ENCODE measurements at places on chromosomes 2 and 18. TPM values are rescaled to one million over a fixed set of nuclear protein-coding genes. Genes with fewer than 3 reads are reported as not detected.

GRCh38 chr2:29423061-29423666, 307.9 kb downstream of the CLIP4 start:
- DNase-seq: no peak

ALPG gene
- not detected for total RNA-seq

DNA sequence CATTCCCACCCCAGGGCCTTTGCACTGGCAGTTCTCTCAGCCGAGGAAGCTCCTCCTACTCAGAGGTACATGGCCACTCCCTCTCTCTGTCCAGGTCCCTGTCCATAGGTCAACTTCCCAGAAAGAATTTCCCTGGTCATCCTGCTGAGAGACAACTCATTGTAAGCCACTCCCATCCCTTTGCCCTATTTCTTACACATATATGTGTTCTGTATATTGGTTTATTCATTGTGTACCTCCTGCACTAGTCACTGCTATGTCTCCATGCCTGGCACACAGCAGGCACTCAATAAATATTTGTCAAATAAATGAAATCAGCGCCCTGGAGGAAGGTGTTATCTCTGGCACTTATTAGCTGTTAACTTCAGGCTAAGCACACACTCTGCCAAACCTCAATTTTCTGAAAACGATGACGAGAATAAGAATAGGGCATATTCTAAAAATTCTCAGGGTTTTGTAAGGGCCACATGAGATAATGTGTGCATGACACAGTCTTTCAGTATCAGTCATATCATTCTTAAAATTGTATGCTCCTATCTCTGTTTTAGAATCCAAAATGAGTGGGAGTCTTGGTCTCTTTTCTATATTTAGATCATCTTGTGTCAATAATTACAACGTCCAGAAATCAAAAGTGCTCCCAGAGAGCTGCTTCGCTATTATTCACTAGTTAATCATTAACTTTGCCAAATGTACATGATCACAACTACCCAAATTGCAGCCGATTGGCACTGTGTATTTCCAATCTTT, 198.0 kb downstream of the ALK start:
- DNase-seq: peak; percentile 37

RSAD2 gene
- total RNA-seq: 0.87 TPM

KIF1A gene
- 0.95 TPM for total RNA-seq

COQ10B gene
- 10.3 TPM for total RNA-seq

- DNase-seq: no peak
Measured at GRCh38 chr18:69953191-69953590, 5.5 kb upstream of the CD226 start.

- DNase-seq: no peak
Measured at GRCh38 chr18:9854801-9855676, 30.7 kb upstream of the TXNDC2 start.

DNA sequence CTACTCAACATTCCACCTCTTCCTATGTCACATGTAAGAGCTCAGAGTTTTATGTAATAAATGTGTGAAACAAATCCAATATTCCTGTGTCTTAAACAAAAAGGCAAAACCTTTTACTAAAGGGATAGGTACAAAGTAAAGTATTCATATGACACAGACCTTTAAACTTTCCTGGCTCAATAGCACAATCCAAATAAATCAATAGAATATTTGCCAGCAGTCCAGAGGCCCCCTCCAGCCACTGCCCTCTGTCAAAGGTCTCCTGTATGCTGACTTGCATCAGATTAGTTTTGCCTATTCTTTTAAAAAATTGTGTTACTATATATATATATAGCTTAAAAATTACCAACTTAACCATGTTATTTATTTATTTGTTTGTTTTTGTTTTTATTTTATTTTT, 17.7 kb upstream of the PHLPP1 start:
- DNase-seq: no peak

DNA sequence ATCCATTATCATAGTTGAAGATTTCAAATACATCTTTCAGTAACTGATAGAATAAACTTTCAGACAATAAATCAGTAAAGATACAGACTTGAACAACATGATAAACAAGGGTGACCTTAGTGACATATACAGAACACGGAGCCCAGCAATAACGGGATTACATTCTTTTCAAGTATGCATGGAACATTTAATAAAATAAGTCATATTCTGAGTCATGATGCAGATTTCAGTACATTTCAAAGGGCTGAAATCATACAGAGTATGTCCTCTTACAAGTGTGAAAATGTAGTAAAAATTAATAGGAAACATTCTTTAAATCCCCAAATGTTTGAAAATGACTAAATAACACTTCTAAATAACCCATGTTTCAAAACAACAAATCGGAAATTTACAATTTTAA, 17.2 kb upstream of the KLHL29 start:
- DNase-seq: no peak

GRCh38 chr2:191530618-191531017, 147.3 kb upstream of the NABP1 start:
- DNase-seq: no peak

DNA sequence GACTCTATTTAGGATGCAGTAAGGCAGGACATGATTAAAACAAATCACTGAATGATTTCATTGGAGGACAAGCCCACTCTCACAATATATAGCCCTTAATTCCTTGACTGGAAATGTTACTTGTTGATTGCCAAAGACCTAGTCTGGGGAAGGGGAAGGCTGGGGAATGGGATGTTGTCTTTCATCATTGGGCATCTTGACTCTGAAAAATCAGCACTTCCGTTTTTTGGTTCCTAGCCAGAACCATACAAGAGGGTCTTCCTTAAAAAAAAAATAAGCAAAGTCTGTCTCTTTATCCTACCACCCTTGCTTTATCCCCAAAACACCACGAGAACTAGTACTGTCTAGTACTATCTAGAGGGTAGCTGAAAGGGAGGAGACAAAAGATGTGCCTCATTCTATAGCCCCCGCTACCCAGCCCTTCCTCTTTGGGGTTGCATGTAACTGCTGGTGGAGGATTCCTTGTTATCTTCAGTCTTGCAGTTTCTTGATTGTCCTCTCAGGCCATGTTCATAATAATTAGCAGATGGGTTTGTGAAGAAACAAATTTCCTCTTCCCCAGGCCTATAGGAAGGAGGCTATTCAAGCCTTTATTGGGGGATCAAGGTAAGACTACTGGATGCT, 55.8 kb downstream of the NEMP2 start:
- DNase-seq: no peak

- no peak for DNase-seq
Measured at GRCh38 chr2:39597314-39597713, 68.4 kb upstream of the TMEM178A start.

TEKT4 gene
- 0.13 TPM for total RNA-seq

DNA sequence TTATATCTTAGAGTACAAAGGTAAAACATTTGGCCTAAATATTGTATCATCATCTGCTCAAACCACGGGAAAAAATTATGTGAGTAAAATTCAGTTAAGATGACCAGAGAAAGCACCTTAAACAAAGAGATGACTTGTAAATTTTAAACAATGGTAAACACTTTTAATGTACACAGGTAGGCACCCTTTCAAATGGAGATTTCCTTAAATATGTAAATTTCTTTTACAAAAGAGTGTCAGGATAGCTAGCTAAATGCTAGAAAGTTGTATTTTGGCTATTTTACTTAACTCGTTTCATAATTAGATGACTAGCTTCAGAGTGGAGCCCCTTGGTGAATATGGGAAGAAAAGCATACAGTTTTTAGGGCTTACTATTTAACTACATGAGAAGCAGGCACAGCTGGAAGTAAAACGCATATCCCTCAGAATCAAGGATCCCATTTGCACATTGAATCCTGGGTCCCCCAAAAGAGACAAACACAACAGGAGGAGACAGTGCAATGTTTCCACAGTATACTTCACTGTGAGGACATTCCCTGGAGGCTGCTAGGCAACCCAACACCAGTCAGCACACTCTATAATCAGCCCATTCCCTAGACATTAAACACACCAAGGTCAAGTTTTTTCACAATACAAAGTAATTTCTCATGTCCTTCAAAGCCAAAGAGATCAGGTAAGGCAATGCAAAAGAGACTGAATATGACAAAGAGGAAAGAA, 1154.4 kb downstream of the DPP10 start:
- no peak for DNase-seq

DNA sequence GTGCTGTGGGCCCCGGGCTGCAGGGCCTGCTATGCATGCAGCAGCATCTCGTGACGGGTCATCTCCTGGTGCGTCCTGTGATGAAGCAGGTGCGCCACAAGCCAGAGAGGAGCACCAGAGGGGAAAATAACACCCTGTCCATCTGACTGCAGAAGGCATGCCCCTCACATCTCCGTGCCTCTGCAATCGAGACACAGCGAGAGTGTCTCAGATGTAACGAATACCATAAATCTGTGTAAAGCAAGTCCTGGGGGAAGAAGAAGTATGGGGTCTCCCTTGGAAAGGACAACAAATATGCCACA, 137.5 kb downstream of the PTGR3 start:
- DNase-seq: no peak

DNA sequence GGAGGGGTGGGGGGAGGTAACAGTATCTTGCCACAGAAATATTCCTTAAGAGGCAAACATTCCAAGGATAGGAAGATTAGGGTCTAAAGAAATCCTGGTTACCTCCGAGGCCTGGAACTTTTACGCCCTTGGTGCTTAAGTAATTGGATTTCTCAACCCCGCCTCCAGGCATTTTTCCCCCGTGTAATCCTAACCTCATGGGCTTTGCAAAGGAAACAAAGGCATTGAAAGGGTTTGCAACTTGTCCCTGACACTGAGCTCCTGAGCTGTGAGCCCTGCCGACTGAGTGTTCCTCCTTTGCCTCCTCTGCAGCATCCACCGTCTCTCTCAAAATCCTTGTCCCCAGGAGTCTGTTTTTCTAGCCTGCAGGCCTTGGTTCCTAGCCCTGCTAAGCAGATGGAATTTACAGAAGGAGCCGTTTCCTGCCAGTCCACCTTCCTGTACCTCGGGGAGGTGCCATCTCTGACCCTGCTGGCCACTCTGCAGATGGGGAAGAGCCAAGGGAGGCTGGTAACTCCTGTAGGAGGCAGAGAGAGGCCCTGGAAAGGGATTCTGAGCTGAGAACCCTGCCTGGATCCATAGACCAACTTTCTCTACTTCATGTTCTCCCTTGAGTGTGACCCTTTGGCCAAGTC, 24.2 kb downstream of the TET3 start:
- DNase-seq: no peak

- DNase-seq: no peak
Measured at GRCh38 chr2:233856184-233856583, 1.8 kb upstream of the HJURP start.

- no peak for DNase-seq
Measured at GRCh38 chr2:84631047-84631446, 114.7 kb downstream of the DNAH6 start.

DNA sequence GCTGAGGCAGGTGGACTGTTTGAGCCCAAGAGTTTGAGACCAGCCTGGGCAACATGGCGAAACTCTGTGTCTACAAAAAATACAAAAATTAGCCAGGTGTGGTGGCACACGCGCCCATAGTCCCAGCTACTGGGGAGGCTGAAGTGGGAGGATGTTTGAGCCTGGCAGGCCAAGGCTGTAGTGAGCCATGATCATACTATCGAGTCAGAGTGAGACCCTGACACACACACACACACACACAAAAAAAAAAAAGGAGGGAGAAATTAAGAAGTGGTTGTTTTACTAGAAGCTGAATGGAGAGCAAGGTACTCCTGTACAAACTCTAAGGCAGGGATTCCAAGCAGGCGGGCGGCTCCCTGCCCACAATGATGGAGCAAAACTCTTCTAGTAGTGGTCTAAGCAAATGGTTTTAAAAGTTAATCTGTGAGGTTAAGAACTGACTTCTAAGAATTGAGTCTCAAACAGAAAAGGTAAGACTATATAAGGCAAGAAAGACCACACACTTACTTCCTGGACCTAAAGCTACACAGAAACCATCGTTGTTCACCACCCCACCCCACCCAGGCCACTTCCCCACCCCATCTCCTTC, 2.6 kb downstream of the ANKRD44 start:
- no peak for DNase-seq

DNA sequence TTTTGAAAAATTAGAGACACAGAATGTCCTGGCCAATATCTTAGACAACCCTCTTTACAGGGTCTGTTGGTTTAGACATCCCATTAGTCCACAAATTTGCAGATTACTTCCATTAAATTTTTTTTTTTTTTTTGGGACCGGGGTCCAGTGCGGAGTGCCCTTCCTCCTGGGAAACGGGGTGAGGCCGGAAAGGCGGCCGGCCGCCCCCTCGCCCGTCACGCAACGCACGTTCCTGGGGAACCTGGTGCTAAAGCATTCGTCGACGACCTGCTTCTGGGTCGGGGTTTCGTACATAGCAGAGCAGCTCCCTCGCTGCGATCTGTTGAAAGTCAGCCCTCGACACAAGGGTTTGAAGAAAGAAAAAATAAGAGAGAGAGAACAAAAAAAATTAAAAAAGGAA, 21.5 kb upstream of the RBFA start:
- no peak for DNase-seq

- peak; percentile 32 for DNase-seq
Measured at GRCh38 chr2:159939946-159940345, 122.5 kb downstream of the PLA2R1 start.

DNA sequence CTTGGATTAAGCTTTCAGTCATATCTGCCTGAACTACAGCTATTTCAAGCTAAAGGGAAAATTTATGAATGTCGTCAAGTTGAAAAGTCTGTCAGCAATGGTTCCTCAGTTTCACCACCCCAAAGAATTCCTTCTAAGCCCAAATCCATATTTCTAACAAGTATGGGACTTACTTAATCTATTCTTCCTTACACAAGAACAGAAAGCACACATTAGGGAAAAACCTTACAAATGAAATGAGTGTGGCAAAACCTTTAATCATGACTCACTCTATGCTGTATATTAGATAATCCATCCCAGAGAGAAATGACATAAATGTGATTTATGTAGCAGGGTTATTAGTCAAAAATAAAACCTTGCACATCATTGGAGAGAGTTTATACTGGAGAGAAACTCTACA, 78.9 kb downstream of the RAB31 start:
- no peak for DNase-seq

Data from GM12878 (cell line).